ENCODE measurements at places on chromosomes 6 and 20.

- DNase-seq: no peak
Measured at GRCh38 chr6:164020142-164020541, 605.6 kb downstream of the QKI start.

- no peak for DNase-seq
Measured at GRCh38 chr6:52454556-52454955, 34.4 kb downstream of the EFHC1 start.

- DNase-seq: no peak
Measured at GRCh38 chr20:47451602-47451904, 50.1 kb upstream of the NCOA3 start.

DNA sequence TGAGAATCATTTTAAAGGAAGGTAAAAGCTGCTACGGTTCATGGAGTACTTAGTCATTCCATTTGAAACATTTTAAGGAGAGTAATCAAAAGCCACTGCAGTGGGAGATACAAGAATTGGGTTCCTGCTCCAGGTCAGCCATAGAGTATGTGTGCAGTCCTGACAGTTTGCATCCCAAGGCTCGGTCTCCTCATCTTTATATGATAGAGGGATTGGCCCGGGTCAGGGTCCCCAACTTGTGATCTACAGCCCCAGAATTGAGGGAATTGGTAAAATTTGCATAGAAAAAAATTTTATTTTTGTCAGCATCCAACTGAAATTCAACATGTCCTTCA lies 147.4 kb upstream of the PRND start:
- DNase-seq: no peak

GRCh38 chr20:53608071-53608455 lies 14.4 kb upstream of the ZNF217 start:
- DNase-seq: no peak

DNA sequence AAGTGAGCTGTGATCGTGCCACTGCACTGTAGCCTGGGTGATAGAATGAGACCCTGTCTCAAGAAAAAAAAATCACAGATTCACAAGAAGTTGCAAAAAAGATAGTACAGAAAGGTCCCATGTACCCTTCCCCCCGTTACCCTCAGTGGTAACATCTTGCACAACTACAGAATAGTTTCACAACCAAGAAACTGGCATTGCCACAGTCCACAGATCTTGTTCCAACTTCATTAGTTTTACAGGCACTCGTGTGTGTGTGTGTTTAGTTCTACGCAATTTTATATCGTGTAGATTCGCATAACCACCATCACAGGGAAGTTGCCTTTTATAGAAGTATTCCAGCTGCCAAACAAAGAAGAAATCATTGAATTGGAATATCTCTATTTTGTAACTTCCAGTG lies 19.1 kb downstream of the SPATA2 start:
- DNase-seq: no peak

DNA sequence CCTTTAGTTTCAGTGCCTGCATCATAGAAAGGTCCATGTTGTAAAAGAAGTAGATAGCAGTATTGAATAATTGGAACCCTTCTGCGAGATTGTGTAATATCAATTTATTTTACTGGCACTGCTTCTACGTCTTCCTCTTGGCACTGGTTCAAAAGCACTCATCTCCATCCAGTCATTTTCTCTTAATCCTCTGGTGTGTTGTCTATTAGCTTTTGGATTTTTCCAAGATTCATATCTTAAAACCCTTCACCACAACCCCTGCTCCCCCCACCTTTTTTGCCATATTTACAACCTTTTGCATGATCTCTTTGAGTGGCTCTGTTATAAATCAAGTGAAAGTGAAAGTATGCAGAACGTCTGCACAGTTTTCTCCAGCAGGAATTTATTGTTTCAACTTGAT lies 76.6 kb upstream of the HSF2 start:
- no peak for DNase-seq

DNA sequence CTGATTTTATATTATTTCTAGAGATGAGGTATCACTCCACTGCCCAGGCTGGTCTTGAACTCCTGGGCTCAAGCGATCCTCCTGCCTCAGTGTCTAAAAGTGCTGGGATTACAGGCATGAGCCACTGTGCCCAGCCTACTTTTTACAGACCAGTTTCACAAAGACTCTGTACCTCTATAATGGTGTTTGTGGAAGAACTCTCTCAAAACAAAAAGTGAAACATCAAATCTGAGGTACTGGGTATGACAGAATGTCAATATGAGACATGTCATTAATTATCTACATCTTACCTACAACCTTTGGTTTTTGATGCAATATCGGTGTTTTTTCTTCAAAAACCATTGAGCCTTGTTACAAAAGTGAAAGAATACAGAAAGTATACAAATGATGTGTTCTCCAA lies 49.4 kb upstream of the MCM9 start:
- peak; percentile 43 for DNase-seq

GRCh38 chr6:30664994-30665767 lies 7.6 kb downstream of the DHX16 start:
- DNase-seq: no peak

DNA sequence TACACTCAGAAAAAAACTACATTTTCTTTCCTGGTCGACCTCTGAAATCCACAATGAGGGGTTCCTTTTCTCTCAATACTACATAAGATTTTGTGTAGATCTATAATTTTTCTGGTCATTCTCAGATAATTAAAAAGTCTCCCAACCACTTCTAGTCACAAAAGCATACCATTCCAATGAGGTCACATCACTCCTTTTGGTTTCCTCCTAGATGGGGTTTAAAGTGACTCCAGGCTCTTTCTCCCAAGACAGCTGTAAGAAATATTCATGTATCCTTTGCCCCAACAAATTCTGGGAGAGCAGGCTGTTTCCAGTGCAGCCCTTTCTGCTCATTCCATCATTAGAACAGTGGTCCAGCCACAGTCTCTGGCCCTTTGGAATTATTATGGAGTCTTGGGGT lies 43.1 kb upstream of the BEND6 start:
- no peak for DNase-seq

DNA sequence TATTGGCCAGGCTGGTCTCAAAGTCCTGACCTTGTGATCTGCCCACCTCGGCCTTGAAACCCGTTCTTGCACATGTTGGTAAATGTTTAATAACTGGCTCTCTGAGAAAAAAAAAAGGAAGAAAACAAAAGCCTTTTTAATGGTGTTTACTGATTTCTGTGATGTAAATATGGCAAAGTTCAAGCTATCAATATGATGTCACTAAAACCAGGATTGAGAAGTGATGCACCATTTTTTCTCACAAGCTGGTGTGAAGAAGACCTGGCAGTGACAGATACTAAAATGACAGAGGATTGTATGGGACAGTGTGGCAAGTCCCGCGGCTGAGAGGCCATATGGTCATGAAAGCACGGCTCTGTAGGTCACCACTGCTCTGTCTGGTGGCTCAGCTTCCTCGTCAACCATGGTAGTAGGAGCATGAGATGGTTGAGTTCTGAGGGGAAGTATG lies 196.3 kb upstream of the SUPT3H start:
- DNase-seq: no peak

GRCh38 chr6:57021086-57021720 lies 25.3 kb upstream of the KIAA1586 start:
- peak; percentile 70 for DNase-seq

- no peak for DNase-seq
Measured at GRCh38 chr6:130382872-130383490, 17.2 kb downstream of the TMEM200A start.

DNA sequence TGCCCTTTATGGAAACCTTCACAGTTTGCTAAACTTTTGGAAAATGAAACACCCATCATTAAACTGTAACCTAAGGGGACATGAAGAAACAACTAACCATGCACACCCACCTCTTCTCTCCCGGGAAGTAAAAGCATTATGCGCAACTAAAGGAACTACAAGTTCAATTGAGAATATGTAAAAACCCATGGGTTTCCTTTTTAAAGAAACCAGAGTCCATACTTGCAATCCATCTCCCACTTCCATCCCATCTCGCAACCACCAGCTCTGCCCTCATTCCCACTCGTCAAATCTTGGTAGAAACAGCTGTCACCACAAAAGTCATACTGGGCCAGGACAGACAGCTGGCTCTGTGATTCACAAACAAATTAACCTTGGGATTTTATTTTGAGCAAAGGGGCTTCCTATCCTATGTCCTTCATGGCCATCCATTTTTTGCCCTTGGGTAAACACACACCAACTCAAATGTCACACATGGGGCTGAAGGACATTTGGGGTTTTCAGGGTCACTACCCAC lies 81.5 kb downstream of the HAO1 start:
- DNase-seq: no peak

DNA sequence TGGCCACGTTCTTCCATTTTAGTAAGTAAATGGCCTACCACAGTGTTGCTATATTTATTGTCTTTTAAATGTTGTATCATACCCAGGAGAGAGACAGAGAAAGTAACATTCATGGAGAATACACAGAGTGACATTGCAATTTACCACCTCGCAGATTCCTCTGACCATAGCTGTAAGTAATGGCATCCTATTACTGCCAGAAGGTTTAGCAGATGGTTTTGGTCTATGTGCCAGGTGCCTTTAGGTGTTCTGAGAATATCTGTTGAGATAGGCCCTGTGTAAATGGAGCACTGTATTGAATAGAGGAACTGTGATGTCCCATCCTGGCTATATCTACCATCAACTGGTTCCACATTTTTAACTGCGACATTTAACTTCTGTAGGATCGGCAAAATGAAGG lies 559.6 kb downstream of the KIF16B start:
- no peak for DNase-seq
